ENCODE measurements at places on chromosomes 3 and 15. TPM values are rescaled to one million over a fixed set of nuclear protein-coding genes. Genes with fewer than 3 reads are reported as not detected.

DNA sequence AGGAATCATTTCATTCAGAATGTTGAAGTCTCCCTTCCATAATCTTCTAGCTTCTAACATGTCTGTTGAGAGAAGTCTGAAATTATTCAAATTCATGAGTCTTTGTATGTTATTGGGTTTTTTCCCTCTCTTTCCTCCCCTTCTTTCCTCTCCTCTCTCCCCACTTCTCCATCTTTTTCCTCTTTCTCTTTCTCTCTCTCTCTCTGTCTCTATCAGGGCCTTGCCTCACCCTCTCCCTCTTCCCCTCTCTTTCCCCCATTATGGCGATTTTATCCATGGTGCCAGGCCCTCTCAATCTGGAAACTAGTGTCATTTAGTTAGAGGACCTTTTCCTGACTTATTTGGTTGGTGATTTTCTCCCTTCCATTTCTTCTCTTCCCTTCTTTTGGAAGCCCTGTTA lies 147.3 kb downstream of the SST start:
- no peaks in the 10 kb centered on the region for H3K36me3 ChIP-seq
- H3K4me1 ChIP-seq = peaks cover 13% of the 10 kb centered on the region
- H3K27me3 ChIP-seq = no peaks in the 10 kb centered on the region
- no peak overlapping the region for H3K27ac ChIP-seq
- H3K4me3 ChIP-seq = no peak overlapping the region

DNA sequence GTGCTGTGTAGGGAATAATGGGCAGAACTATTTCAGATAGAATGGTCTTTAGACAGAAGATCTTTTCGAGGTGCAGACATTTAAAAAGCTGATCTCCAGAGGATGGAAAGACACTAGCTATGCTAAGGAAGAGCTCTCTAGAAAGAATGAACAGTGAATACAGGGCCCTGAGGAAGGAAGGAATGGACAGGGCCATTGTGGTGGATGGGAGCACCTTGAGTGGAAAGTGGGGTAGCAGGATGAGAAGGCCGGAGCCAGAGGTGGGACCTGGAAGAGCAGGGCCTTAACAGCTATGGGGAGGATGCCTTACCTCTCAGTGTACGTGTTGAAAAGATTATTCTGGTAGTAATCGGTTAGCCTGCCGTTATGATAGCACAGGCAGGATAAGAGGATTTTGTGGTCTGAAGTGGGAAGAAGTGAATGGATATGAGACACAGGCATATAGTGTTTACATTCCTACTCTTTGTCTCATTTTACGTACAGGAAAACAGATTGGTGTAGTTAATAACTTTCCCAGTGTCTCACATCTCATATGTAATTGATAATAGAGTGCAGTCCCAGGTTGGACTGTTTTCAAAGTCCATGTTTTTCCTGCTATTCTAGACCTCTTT lies 172.4 kb downstream of the KLHL25 start:
- no peak for DNase-seq
- H3K27me3 ChIP-seq = no peaks in the 10 kb centered on the region
- H3K36me3 ChIP-seq = no peaks in the 10 kb centered on the region
- H3K27ac ChIP-seq = no peak overlapping the region
- H3K4me1 ChIP-seq = peaks cover 35% of the 10 kb centered on the region

DNA sequence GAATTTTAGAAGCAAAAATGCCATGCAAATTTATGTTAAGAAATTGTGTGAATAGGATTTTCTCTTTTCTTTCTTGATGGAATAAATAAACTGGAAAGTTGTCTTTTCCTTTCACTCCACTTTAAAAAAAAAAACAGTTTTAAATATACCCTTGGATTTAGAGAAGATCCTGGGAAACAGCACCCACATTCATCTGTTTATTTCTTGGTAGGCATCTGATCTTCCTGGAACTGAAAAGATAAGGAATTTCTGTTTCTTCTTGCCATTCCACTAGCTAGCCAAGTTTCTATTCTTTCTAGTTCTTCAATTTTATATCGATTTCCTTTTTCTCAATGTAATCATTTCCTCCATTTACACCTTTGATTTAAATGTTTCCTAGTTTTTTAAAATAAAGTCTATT lies 420.8 kb downstream of the NAALADL2 start:
- no peak for DNase-seq
- no peaks in the 10 kb centered on the region for H3K36me3 ChIP-seq
- H3K27ac ChIP-seq = no peak overlapping the region
- H3K4me3 ChIP-seq = no peak overlapping the region
- H3K27me3 ChIP-seq = no peaks in the 10 kb centered on the region
- H3K4me1 ChIP-seq = no peaks in the 10 kb centered on the region

DNA sequence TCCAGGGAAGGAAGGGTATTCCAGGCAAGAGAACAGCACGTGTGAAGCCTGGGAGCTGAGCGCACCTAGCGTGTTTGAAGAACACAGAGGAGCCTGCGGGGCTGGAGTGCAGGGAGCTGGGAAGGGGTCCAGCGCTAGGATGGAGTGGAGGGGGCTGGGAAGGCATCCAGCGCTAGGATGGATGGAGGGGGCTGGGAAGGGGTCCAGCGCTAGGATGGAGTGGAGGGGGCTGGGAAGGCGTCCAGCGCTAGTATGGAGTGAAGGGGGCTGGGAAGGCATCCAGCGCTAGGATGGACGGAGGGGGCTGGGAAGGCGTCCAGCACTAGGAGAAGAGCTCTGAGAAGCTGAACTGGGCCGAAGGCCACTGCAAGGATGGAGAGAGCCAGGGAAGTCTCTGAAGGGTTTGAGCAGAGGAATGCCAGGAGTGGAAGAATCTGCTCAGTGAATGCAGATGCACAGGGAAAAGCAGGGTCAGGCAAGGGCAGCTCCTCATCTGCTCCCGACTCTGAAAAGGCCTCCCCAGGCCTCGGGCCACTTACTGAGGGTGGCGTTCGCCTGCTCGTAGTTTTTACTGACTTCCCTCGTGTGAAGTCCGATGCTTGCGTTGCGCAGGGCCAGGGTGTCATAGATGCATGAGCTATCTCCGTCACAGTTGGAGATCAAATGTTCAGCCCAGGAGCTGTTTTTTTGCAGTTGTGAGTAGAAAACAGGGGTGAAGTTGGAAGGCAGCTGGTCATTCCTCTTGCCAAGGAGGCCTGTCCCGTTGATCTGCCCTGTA lies 39.8 kb downstream of the MUC20 start:
- DNase-seq = no peak
- H3K27ac ChIP-seq = no peak overlapping the region
- H3K4me1 ChIP-seq = no peaks in the 10 kb centered on the region
- H3K27me3 ChIP-seq = no peaks in the 10 kb centered on the region
- no peaks in the 10 kb centered on the region for H3K36me3 ChIP-seq

DNA sequence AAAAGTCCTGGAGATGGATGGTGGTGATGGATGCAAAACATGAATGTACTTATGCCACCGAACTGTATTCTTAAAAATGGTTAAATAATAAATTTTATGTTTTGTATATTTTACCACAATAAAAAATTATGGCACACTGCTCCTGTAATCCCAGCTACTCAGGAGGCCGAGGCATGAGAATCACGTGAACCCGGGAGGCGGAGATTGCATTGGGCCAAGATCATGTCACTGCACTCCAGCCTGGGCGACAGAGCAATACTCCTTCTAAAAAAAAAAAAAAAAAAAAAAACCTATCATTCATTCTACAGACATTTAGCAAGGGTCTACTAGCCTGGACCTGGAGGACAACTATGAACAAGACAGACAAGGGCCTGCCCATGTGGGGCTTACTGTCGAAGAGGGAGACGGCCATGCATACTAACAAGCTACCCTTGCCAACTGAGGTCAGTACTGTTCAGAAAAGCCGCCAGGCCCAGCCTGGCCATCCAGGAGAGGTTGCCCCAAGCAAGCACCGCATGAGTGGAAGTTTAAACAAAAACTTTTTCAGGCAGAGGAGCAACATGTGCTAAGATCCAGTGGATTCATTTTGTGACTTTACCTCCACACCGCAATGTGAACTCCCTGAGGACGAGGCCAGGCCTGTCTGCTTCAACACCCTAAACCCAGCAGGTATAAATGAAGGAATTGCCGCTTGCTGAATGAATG lies 2.8 kb upstream of the NEK4 start:
- no peaks in the 10 kb centered on the region for H3K36me3 ChIP-seq
- H3K4me3 ChIP-seq = no peak overlapping the region
- no peak for DNase-seq
- no peak overlapping the region for H3K27ac ChIP-seq
- peaks cover 8% of the 10 kb centered on the region for H3K4me1 ChIP-seq

- H3K27me3 ChIP-seq = no peaks in the 10 kb centered on the region
- no peaks in the 10 kb centered on the region for H3K36me3 ChIP-seq
- no peak overlapping the region for H3K4me3 ChIP-seq
These were observed 69.0 kb downstream of the PYDC2 start for GRCh38 chr3:191529992-191530391.

GRCh38 chr3:6124875-6125274 lies 736.0 kb upstream of the GRM7 start:
- no peak for DNase-seq
- H3K36me3 ChIP-seq = peaks cover 11% of the 10 kb centered on the region
- H3K27ac ChIP-seq = no peak overlapping the region
- no peak overlapping the region for H3K4me3 ChIP-seq
- no peaks in the 10 kb centered on the region for H3K4me1 ChIP-seq

GRCh38 chr15:74226761-74227540 lies 9.2 kb upstream of the CCDC33 start:
- H3K27me3 ChIP-seq = peaks cover 71% of the 10 kb centered on the region
- no peak overlapping the region for H3K27ac ChIP-seq
- no peaks in the 10 kb centered on the region for H3K36me3 ChIP-seq
- H3K4me1 ChIP-seq = peaks cover 38% of the 10 kb centered on the region
- no peak for DNase-seq
- H3K4me3 ChIP-seq = no peak overlapping the region

GRCh38 chr3:152335273-152335672 lies 66.5 kb downstream of the MBNL1 start:
- no peaks in the 10 kb centered on the region for H3K4me1 ChIP-seq
- no peaks in the 10 kb centered on the region for H3K36me3 ChIP-seq
- DNase-seq = no peak
- no peak overlapping the region for H3K27ac ChIP-seq
- H3K27me3 ChIP-seq = no peaks in the 10 kb centered on the region
- no peak overlapping the region for H3K4me3 ChIP-seq

- no peaks in the 10 kb centered on the region for H3K36me3 ChIP-seq
- no peak overlapping the region for H3K27ac ChIP-seq
- peaks cover 12% of the 10 kb centered on the region for H3K4me1 ChIP-seq
- DNase-seq = no peak
- H3K4me3 ChIP-seq = no peak overlapping the region
These were observed 181.6 kb downstream of the ABHD5 start for GRCh38 chr3:43872301-43872700.

DNA sequence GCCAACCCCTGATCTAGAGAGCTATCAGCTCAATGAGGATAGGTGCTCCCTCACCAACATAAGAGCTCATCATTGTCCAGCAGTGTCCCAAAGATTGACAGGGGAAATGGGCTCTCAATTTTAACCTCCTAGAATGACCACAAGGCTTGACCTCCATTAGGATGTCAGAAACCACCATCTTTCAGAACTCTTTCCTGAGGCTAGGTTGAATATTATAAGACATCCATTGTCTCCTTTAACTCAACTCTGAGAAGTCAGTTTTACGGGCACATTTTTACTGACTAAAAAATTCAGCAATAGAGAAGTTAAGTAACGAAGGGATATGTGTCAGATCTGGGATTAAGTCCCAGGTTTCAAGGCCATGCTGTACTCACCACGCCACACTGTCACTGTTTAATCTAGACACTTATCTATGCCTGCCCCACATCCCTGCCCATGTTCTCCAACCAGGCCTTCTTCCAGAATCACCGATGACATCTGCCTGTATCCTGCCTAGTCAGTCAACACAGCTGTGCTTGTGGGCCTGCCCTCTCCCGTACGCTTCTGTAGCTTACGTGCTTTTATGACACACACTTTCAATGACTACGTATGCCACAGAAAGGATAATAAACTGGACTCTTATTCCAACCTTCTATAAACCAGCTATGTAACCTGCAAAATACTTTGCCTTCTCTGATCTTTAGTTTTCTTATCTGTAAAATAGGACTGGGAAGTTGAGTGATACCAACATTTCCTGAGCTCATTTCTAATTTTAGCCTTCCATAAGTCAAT lies 17.1 kb upstream of the MUC13 start:
- DNase-seq = no peak
- no peaks in the 10 kb centered on the region for H3K27me3 ChIP-seq
- H3K4me3 ChIP-seq = no peak overlapping the region
- no peak overlapping the region for H3K27ac ChIP-seq
- H3K36me3 ChIP-seq = no peaks in the 10 kb centered on the region

SLC12A8 gene
- 15.9 TPM for total RNA-seq

All from GM23338 (cell line).